ENCODE measurements at places on chromosomes 1 and 21.

DNA sequence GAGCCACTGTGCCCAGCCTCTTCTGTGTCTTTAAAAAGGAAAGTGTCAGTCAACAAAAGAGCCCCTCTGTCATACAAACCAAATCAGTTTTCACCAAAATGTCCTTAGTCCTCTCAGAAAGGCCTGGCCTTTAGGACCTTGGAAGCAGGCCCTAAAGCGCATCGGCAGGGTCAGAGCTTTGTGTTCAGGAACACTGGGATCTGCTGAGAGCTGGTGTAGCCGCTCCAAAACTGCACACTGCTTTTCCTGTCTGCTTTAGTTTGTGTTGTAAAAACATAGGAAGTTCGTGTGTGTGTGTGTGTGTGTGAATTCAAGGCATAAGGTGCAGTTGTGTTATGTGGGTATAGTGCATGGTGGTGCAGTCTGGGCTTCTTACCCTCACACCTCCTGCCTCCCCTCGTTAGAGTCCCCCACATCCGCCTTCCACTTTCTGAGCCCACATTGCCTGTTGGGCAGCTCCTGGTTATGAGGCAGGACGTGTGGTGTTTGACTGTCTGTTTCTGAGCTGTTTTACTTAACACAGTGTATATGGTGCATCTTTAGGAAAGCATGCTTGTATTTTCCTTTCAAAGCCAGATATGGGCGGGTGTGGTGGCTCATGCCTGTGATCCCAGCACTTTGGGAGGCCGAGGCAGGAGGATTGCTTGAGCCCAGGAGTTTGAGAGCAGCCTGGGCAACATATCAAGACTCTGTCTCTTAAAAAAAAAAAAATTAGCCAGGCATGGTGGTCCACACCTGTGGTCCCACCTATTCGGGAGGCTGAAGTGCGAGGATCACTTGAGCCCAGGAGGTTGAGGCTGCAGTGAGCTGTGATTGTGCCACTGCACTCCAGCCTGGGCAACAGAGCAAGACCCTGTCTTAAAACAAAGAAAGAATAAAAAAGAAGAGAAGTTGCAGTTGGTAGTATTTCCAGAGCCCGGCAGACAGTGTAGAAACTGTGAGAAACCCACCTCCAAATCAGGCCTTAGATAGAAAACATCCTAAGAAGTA lies 12.4 kb downstream of the IBA57 start:
- H3K4me3 ChIP-seq = no peak overlapping the region
- no peaks in the 10 kb centered on the region for H3K36me3 ChIP-seq
- no peak for DNase-seq
- peaks cover 2% of the 10 kb centered on the region for H3K4me1 ChIP-seq
- H3K27ac ChIP-seq = no peak overlapping the region

GRCh38 chr1:48221122-48221521 lies 1.4 kb upstream of the SLC5A9 start:
- H3K4me3 ChIP-seq = no peak overlapping the region
- no peak overlapping the region for H3K27ac ChIP-seq
- H3K27me3 ChIP-seq = no peaks in the 10 kb centered on the region
- H3K36me3 ChIP-seq = no peaks in the 10 kb centered on the region
- H3K4me1 ChIP-seq = no peaks in the 10 kb centered on the region

GRCh38 chr1:9319208-9319788 lies 26.6 kb downstream of the SPSB1 start:
- H3K4me3 ChIP-seq = no peak overlapping the region
- no peak for DNase-seq
- H3K4me1 ChIP-seq = peaks cover 29% of the 10 kb centered on the region
- no peaks in the 10 kb centered on the region for H3K36me3 ChIP-seq
- H3K27ac ChIP-seq = no peak overlapping the region

- H3K36me3 ChIP-seq = peaks cover 5% of the 10 kb centered on the region
- peaks cover 2% of the 10 kb centered on the region for H3K4me1 ChIP-seq
- DNase-seq = no peak
- H3K27ac ChIP-seq = no peak overlapping the region
Measured at GRCh38 chr1:45574105-45574626, 9.7 kb upstream of the NASP start.
